ENCODE measurements at places on chromosomes 5 and 9.

DNA sequence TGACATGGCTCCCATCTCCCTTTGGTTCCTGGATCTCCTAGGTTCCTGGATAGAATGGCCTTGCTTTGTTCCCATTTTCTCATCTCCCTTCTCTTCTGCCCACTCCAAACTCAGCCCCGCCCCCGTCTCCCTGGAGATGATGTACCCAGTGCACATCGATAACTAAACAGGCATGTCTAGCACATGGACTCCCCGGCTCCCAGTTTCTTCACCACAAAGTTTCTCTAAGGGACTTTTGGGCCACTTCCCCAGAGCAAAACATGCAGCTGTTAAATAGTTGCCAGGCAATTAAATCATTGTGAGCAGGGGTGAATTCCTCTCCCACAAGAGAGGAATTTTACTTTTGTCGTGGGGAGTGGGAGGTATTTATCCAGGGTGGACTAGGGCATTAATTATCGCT, 259.0 kb downstream of the GADD45G start:
- DNase-seq: no peak

DNA sequence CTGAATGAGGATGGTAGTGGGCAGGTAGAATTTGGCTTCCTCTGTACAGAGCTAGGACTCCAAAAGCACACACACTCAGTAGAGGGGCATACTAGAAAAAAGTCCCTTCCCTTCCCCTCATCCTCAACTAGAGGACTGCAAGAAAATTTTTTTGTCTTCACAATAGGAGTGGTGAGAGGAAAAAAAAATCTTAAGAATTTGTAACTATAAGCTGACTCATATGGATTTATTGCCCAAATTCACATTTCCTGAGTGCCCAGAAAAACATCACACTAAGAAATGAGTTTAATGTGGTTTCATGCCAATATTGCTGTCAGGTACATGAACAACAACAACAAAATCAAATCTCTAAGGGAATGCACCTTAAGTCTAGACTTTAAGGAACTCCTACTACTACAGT, 43.7 kb downstream of the RANBP6 start:
- no peak for DNase-seq

GRCh38 chr5:424301-425110, 18.5 kb upstream of the EXOC3 start:
- DNase-seq: peak; percentile 90

GRCh38 chr5:109788596-109788995, 98.9 kb downstream of the MAN2A1 start:
- DNase-seq: no peak

DNA sequence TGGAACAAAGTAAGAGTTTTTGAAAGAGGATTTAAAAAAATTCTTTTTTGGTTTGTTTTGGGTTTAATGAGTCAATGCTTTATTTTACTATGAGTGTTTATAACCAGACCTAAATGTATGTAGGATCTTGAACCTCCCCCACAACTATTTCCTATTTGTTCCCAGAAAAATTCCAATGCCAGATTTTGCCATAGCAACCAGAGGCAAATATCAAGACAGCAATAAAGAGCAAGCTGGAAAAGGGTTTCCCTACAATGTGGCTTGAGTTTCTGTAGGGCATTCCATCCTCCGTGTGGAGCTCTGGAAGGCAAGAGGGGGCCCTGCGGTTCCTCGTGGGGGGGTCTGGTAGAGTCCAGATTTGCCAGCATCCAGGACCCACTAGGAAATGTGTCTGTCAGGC, 27.8 kb upstream of the GDNF start:
- DNase-seq: no peak

DNA sequence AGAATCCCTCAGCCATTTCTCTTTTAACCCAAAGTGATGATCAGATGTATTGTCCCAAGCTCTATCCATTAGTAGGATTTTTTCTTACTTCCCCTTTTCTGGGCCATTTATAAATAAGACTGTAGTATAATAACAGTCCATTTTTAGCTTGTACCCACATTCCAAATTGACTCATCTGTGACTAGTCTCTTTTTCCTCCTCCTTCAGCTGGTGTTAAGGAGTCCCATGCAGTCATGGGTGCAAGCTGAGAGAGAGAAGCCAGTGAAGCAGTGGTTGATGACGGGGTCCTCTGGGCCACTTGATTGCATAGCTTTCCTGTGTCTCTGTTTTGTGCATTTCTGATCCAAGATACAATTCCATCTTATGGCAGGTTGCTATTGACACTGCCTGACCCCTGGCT, 476.0 kb upstream of the CD180 start:
- peak; percentile 23 for DNase-seq

GRCh38 chr5:12616093-12616492, 711.8 kb upstream of the CTNND2 start:
- no peak for DNase-seq

- no peak for DNase-seq
Measured at GRCh38 chr5:34475249-34475966, 180.7 kb upstream of the RAI14 start.

DNA sequence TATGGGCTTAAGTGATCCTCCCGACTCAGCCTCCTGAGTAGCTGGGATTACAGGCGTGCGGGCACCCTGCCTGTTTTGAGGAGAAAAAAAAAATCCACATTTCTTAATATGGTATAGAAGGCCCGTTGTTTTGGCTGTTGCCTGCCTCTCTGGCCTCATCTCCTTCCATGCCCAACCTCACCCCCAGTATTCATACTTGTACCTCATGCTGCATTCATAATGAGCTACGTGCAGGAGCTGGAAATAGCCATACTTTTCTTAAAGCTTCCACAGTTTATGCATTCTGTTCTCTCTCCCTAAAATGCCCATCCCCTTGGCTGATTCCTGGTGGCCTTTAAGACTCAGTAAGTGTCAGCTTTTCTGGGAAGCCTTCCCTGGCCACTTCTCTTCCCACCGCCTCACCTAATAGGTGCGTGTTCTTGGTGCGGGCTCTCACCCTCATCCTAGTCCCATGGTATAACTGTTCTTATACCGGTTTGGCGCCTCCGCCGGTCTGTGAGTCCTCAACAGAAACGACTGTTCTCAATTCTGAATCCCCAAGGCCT, 2.1 kb upstream of the TPM2 start:
- no peak for DNase-seq

GRCh38 chr5:172361566-172362238, 78.1 kb upstream of the UBTD2 start:
- DNase-seq: peak; percentile 97
